Stimulated activated CD4-positive, alpha-beta T cell treated with anti-CD3 and anti-CD28 coated beads, Interleukin-1b, Interleukin-23, amount 100 ng/mL, for 1 hour (primary cell): ENCODE measurements at places on chromosomes 2 and 18.

DNA sequence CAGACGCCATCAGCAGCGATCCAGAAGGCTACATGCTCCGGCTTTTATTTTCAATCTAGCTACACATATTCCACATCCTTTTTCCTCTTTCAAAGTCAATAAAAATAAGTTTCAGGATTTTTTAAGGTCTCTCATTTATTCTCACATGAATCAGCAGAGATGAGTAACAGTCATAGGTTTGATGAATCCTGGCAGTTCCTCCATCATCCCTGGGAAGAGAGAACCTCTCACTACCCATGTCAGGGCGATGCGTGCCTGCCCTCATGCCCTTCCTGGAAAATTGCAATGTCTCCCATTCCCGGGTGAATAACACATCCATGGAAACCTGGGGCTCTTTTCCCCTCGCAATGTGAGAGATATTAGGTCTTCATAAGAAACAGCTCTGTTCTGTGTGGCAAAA, 301.1 kb upstream of the SMIM21 start:
- DNase-seq = no peak

DNA sequence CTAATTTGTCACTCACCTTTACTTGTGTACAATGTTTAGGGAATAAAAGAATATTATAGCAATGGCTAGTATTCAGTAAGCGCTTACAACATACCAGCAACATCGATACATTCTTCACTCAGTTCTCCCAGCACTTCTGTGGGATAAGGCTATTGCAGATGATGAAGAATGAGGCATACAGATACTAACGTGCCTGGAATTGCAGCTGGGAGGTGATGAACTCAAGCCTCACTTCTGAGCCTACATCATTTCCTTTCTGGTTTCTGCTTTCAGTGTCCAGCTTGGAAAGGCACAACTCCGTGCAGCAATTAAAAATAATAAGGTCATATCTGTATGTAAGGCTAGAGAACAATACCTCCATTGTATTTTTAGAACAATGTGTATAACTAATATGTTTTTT, 95.4 kb upstream of the AQP4 start:
- no peak for DNase-seq

GRCh38 chr2:173218326-173219056, 136.2 kb upstream of the CDCA7 start:
- no peak for DNase-seq

GRCh38 chr2:101223814-101224231, 28.9 kb upstream of the CNOT11 start:
- DNase-seq = no peak

- DNase-seq = no peak
Measured at GRCh38 chr2:179987916-179988315, 19.2 kb downstream of the CWC22 start.

- DNase-seq = no peak
Measured at GRCh38 chr2:94870440-94871225, 597 bp upstream of the TEKT4 start.

GRCh38 chr2:10137053-10137843, 14.7 kb downstream of the RRM2 start:
- DNase-seq = no peak

DNA sequence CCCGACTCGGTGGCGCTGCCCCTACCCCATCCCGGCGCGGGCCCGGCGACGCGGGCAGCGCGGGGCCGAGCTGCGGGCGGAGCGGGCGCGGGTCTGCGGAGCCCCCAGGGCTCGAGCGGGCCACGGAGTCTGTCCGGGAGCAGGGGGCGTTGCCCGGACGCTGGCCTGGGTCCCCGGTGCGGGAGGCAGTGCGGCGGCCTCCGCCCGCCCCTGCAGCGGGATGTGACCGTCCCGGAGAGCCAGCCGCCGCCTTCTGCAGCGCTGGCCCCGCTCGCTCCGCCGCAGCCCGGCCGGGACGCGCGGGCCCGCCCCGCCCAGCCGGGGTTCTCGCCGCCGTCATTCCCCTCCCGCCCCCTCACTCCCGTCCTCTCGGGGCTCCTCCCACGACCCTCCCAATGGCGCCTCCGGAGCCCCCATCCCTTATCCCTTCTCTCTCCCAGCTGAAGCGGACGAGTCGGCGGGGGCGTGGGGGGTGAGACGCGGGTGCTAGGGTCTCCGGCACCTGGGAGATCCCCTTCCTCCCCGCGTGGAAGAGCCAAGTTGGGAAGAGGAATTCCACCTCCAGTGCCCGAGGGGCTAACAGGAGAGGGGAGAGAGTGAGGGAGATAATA, at the start of gene FNDC4:
TSS of gene FNDC4 (minus strand) at position 257 of the 611 bp plus-strand sequence. CDS start 521 bp downstream, outside the sequence.
- DNase-seq = no peak

GRCh38 chr2:203018181-203018580, 3.5 kb downstream of the NBEAL1 start:
- DNase-seq = no peak

DNA sequence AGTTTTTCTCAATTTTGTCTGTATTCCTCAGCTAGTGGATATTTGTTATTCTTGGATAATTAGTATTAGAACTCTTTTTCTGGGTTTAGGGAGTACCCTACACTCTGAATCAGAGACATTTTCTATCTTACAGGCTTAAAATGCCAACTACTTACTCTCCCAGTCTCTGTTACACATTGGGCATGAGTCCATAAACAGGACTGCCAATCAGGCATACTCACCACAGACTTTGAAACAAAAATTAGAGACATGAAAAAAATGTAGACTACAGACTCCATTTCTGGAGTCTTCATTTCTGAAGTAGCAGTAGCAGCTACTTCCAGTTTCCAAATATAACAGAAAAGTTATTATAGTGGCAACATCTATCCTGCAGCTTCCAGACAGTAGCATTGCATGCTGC, 279.7 kb downstream of the MBD5 start:
- no peak for DNase-seq

GRCh38 chr18:9619990-9620389, 5.6 kb upstream of the PPP4R1 start:
- no peak for DNase-seq
